Stimulated activated CD8-positive, alpha-beta memory T cell treated with anti-CD3 and anti-CD28 coated beads, Interleukin-15, amount 100 ng/mL, for 24 hours (primary cell): ENCODE measurements at places on chromosomes 2 and 18.

- no peak for DNase-seq
These were observed at the start of gene APOB for GRCh38 chr2:21043744-21044532. Gene APOB (minus strand): TSS chr2:21044073. CDS start chr2:21043945, 128 bp downstream.

GRCh38 chr2:20506201-20506685 is 59.4 kb downstream of the RHOB start:
- no peak for DNase-seq

- no peak for DNase-seq
These were observed 372.5 kb downstream of the GALR1 start for GRCh38 chr18:77622009-77622692.

DNA sequence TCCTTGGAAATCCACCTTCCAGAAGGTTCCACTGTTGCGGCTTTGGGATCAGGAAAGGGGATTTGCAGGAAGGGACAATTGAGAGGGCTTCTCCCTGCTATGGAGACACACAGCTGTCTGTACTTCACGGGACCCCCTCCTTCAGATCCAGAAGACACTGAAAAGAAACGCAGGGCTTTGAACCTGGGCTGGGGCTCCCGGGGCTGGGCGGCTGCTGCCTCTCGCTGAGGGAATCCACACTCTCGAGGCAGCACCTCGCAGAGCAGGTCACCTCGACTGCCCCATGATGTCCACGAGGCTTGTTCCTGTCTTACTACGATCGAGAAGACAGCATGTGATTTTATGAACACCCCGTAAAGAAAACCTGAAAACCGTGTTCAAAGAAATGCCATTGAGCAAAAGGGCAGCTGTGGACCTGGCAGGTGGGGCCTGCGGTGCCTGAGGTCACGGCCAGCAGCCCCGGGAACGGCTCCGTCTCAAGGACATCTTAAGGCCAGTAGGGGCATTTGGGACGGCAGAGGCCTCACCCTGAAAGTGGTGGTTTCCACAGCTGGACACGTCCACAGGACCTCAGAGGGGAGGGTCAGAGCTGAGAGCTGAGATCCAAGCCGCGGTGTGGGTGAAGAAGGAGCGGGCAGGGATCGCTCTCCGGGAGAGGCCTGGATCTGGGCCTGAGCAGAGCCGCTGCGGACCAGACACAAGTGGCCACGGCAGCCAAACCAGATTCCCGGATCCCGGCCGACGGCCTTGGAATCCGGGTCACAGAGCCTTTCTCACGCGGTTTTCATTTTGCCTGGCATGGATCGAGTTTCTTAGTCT is 165.7 kb downstream of the RTP5 start:
- DNase-seq, result no peak

GRCh38 chr18:67582488-67582887 is 66.0 kb upstream of the DSEL start:
- no peak for DNase-seq

GRCh38 chr2:107602801-107603200 is 223.9 kb upstream of the RGPD4 start:
- no peak for DNase-seq

DNA sequence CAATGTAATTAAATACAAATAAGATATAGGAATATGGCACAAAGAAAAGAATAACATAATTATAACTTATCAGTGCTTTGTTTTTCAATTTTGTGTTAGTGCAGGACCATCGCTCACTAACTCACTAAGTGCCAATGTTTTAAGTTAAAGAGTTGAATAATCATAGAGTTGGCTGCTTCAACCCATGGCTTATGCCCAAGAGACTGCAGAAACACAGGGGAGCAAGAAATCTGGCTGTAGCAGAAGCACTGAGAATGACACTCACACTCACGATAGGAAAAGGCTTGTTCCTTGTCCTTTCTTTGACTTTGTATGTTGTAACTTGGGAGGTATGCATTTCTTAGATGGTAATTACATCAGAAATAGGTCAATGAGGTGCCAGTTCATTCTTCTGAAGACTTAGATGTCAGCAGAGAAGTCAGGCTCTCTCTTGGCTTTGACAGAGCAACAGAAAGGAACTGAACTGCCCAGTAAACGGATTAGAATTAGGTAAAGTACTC is 852.2 kb downstream of the LRRTM4 start:
- no peak for DNase-seq

DNA sequence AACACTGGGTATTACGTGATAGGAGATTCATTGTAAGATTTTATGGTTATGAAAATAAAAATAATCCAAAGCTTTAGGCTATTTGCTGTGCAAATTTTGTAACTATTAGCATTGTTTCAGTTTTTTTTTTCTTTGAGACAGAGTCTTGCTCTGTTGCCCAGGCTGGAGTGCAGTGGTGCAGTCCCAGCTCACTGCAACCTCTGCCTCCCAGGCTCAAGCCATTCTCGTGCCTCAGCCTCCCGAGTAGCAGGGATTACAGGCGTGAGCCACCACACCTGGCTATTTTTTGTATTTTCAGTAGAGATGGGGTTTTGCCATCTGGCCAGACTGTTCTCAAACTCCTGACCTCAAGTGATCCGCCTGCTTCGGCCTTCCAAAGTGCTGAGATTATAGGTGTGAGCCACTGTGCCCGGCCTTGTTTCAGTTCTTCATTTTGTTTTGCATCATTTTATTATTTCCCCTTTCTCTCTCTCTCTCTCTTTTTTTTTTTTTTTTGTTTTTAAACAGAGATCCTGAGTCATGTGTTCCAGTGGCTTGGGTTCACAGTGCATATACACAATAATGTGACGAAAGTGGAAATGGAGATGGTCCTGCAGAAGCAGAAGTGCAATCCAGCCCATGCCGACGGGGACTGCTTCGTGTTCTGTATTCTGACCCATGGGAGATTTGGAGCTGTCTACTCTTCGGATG is 25.8 kb downstream of the CASP10 start:
- DNase-seq, result no peak

DNA sequence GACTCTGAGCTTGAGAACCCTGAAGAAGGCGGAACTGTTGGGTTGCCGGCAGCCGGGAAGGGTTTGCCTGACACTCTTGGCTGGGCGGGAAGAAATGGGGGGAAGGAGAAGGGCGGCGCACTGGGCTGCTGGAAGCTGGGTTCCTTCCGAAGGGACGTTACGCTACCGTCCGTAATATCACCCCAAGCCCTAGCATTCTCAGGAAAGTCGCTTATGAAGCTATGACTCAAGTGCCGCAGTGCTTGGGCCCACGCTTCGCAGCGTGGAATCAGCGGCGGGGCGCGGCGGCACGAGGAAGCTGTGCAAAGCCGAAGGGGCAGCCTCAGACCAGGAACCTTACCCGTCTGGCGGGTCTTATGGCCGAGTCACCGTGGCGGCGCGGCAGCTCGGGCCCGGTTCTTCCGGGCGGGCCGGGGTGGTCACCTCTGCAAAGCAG is 50.2 kb upstream of the SIGLEC15 start:
- DNase-seq, result peak; percentile 33

- no peak for DNase-seq
These were observed 30.4 kb upstream of the GMCL1 start for GRCh38 chr2:69798909-69799526.

- no peak for DNase-seq
These were observed 416.0 kb upstream of the NETO1 start for GRCh38 chr18:73283788-73284187.

DNA sequence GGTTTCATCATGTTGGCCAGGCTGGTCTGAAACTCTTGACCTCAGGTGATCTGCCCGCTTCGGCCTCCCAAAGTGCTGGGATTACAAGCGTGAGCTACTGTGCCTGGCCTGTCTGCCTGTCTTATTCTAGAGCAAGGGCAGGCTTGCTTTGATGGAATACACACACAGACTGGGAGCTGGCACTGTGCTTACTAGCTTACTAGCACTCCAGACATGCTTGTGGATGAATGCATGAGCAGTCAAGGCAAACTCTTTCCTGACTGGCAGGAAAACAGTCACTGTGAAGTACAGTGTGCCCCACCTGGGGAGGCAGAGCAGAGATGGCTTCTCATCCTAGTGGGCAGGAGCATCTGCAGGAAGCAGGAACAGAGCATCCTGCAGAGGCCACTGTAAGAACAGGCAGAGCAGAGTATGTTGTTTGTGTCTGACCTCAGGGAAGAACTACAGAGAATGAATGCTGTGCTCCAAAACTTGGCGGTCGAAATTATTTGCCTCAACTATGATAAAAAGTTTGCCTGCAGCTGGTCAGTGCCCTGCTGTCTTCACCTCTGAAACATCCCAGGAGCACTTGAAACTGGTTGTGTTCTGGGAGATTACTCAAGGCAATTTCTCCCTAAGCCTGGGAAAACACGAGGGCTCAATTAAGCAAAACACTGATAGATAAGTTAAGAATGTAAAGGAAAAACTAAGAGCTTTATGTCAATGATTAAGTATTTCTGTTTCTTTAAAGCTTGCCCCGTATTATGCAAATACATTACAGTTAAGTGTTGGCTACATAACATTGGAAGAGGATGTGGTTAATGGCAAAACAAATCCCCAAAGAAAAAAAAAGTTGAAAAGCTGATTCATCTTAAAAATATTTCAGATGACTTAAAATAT is 102.4 kb downstream of the VAPA start:
- no peak for DNase-seq

- DNase-seq, result no peak
These were observed 20.7 kb upstream of the ALLC start for GRCh38 chr2:3637311-3637675.

GRCh38 chr18:28269750-28270149 is 92.8 kb upstream of the CDH2 start:
- DNase-seq, result no peak

DNA sequence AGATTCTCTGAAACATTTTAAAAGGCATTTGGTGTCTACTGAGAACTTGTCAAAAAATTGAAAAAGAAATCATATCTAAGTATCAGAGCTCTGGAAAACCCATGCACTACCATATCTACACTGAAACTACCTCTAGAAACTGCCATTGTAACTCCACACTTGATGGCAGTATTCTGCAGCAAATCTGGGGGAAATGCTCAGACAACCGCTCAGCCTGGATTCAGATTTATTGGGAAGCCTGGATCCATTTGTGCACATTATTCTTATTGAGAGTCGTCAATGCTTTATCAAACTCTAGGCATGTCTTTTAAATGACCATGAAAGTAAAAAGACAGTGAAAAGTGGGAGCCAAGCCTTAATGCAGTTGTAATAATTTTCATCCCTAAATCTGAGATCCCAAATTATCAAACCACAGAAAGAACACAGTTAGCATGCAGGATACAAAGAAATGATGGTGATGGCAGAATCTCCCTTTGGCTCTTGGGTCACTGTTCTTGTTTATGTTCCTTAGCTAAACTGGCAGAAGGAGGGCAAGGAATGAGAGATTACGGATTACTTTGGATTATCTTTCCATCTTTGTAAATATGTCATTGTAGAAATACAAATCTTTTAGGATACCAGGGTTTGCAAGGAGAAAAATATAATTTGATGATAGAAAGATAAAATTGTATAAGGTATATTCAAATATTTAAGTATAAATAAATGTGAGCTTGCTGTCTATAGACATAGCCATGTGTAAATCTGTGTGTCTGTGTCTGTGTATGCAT is 512.1 kb upstream of the SYT4 start:
- DNase-seq, result no peak

- DNase-seq, result no peak
These were observed 285.6 kb downstream of the GULP1 start for GRCh38 chr2:188577231-188577630.

DNA sequence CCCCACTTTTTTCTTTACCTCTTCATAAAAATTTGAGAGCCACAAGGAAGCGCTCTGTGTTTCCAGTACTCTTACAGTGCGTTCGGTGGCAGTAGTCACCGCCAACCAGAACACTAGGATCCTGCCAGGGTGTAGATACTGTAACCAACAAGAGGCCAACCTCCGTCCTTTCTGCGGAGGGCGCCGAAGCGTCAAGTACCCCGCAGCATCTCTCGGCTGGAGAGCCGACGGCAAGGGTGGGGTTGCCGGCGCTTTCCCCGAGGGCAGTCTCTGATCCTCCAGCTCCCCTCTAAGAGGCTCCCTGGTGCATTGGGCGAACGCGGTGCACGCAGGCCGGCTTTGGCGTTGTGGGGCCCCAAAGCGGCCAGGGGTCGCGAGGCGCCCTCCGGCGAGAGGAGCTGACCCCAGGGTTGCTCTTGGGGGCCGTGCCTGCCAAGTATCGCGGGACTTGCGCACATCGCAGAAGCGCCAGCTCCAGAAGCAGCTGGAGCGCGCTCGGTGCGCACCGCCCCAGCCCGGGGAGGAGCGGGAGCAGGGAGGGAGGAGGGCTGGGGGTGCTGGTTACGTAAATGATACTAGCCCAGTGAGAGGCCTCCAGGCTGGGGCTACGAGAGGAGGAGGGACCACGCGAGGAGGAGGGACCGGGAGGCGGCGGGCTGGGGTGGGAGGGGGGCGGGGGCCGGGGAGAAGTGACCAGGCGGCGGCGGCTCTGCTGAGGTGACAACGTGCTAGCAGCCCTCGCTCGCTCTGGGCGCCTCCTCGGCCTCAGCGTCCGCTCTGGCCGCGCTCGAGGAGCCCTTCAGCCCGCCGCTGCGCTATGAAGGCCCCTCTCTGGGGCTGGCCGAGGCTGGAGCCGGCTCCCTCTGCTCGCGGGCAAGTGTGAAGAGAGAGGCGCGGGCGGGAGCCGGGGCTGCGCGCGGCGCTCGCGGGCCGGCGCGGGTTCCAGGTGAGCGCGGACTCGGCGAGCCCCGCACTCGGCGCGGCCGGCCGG is at the start of gene GALNT13:
GALNT13 (plus strand) TSS at position 692 of the 991 bp plus-strand sequence.
- no peak for DNase-seq

DNA sequence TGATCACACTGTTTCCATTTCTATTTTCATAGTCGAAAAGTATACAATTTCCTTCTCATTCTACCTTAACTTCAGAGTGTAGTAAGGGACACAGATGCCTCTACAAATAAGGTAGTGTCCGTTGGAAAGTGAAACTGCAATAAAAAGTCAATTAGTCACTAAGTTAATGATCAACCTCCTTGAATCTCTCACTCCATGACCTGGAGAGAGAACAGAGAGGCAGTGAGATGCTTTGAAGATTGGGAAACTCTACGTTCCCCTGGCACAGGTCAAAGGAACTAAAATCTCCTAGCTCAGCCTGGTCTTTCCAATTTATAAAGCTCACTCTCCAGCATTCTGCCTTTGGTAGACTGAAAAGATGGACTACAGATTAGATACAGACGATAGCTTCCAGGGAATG is 153.8 kb upstream of the ACAA2 start:
- no peak for DNase-seq

DNA sequence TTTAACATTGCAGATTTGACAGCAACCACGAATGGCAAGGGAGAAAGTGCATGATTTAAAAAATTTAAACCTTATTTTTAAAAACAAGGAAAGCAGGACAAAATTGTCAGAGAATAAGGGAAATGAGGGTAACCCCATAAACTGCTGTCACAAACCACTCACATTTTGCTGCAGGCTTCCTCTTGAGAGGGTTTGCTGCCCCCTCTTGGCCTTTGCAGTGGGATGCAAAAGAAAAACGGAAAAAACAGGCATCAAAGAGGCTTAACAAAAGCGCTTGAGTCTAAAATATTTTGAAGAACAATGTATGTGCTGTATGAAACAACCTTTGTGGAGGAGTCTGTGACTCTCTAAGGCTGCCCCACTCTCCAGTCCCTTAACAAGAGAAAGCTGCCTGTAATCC is 91.6 kb downstream of the TMX3 start:
- no peak for DNase-seq

- DNase-seq, result no peak
These were observed 1287.5 kb upstream of the NXPH2 start for GRCh38 chr2:140067661-140068060.

- DNase-seq, result no peak
These were observed 10.9 kb downstream of the CERS6 start for GRCh38 chr2:168466834-168467565.
